GM06990 (cell line): ENCODE measurements at places on chromosomes 16 and 17.
A peak's percentile ranks its signal among the peaks of the same experiment; 100 is the strongest.

DNA sequence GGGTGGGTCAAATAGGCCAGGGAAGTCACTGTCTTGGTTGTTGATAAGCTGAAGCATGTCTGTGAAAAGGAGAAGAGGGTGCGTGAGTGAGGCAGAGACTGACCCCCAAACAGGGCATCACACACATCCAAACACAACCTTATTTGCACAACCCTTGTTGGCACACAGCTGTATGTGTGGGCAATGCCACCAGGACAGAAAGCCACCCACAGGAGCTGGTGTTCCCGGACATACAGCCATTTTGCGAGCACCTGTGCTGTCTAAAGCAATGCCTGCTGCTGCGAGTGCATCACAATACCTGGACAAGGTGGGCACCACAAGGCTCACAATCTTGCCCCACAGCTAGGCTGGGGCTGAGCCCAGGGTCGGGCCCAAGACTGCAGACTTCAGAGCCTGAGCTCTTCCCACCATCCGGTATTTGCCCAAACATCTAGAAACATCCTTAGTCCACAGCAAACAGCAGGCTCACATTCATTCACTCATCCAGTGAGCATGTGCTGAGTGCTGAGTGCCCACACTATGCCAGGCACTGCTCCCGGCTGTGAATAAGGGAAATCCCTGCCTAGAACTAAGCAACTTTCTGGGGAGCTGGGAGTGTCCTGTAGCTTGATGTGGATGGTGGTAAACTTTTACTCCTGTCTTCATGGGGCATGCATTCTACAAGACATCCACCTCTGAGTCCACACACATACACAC, 16.2 kb downstream of the SREBF1 start:
- no peak for DNase-seq

- no peak for DNase-seq
Measured at GRCh38 chr17:62809656-62810055, 1.5 kb upstream of the MARCHF10 start.

GRCh38 chr17:48374650-48375230, 55.3 kb downstream of the SKAP1 start:
- no peak for DNase-seq

GRCh38 chr16:86410529-86410928, 99.8 kb upstream of the FOXF1 start:
- DNase-seq, result no peak

DNA sequence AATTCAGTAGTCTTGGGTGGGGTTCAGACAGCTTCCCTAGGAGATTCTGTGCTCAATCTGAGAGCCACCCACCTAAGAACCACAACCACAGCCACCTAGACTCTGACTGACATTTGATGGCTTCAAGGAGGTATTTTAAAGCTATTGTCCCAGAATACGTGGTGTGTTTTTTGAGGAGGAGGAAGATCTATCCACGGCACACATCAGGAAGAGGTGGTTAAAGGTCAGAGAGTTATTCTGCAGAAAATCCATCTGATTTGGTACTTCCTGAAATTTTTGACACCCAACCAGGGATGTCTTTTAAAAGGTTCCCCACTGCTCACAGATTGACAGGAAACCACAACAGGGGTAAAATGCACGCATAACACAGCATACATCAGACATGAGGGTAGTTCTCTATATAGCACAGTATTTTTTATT, 25.1 kb downstream of the SMARCE1 start:
- DNase-seq, result no peak

- DNase-seq, result no peak
Measured at GRCh38 chr17:63361182-63361581, 84.9 kb downstream of the CYB561 start.

GRCh38 chr17:9044772-9045463, 23.6 kb downstream of the NTN1 start:
- no peak for DNase-seq

GRCh38 chr17:2681650-2682049, 29.9 kb downstream of the CLUH start:
- no peak for DNase-seq

DNA sequence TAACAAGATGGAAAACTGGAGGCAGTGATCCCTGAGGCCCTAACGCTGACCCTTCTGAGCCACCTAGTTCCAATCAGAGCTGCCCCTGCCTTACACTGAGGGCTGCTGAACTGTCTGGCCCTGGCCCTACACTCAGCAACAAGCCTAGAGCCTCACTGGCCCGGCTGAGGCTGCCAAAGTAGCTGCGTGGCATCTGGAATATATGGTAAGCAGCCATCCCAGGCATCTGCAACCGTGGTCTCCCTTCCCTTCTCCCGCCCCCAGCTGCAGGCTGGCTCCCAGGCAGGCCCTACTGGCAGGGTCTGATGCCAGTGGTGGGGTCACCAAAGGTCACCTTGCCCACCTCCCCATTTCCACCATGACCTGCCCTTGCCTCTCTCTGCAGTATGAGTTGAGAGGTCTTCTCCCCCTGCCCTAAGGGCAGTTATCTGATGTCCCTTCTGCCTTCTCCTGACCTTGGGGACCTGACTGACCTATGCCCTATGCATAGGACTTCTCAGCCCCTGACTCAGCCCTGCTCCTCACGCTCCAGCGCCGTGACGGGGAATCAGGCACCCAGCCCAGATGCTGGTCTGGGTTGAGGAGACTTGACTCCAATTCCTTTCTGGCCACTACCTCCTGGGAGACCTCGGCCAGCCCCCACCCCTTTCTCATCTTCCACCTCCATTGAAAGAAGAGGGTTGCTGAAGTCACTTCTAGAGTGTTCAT, 45.3 kb downstream of the CPNE2 start:
- DNase-seq, result no peak

DNA sequence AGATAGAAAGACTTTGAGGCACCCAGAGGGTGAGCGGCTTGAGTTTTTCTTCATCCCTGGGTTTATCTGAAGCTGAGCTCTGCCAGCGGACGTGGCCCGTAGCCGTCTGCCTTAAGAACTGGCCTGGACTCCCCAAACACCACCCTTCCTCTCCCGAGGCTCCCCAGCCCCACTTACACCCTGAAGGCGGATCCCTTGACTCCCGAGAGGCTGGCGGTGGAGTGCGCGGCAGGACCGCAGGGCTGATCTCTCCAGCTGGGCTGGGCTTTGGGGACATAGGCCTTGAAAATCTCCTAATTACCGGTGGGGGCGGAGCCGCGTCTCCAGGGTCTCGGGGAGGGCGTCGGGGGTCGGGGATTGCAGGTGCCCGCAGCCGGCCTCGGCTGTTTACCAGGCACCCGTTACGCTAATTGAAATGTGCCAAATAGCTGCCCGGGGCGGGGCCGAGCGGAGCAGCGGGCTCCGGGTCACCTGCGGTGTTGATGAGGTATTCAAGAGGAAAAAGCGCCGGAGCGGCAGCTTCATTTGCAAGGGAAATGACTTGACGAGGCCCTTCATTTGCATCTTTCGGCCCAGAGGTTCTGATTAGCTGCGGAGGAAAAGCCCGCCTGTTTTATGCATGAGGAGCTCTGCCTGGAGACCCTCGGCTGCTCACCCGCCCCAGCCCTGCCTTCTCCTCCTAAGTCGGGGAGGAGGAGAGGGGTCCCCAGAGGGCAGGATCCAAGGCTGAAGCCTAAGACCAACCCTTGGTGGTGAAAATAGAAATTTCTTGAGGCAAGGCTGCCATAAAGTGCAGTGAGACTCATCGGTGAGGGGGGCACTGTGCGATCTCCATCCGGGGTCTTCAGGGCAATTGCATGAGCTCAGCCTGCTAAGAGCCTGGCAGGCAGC, 100.7 kb downstream of the MGAT5B start:
- DNase-seq, result peak; percentile 58

- DNase-seq, result no peak
Measured at GRCh38 chr16:81630635-81631031, 148.5 kb upstream of the PLCG2 start.

- DNase-seq, result no peak
Measured at GRCh38 chr16:5065813-5066212, at the start of gene C16orf89. Gene C16orf89 (minus strand): TSS chr16:5065956. CDS start chr16:5065908, 48 bp downstream.

DNA sequence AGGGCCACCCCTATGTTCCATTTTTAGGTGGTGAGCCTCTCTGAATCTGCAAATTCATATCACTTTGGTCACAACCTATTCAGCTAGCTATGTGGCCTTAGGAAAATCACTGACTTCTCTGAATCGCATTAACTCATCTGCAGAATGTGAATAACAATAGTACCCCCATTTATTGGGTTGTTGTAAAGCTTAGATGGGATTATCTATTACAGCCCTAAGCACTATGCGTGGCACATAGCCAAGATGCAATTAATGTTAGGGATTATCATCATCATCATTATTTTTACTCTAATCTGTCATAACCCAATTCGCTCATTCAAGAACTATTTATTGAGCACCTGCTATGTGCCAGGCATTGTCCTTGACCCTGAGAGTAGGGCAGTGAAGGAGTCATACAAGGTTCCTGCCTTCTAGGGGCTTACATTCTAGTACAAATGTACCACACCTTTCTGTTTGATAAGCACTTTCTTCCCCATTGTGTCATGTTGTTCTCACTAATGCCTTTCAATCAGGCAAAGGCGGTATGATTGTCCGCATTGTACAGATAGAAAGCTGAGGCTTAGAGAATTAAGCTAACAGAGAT, 38.5 kb downstream of the CHD9 start:
- no peak for DNase-seq

- no peak for DNase-seq
Measured at GRCh38 chr17:32971171-32971570, 20.5 kb upstream of the SPACA3 start.

GRCh38 chr17:69757688-69758430, 317.2 kb upstream of the KCNJ16 start:
- DNase-seq, result no peak

GRCh38 chr16:10693889-10694288, 841 bp downstream of the TEKT5 start:
- no peak for DNase-seq

DNA sequence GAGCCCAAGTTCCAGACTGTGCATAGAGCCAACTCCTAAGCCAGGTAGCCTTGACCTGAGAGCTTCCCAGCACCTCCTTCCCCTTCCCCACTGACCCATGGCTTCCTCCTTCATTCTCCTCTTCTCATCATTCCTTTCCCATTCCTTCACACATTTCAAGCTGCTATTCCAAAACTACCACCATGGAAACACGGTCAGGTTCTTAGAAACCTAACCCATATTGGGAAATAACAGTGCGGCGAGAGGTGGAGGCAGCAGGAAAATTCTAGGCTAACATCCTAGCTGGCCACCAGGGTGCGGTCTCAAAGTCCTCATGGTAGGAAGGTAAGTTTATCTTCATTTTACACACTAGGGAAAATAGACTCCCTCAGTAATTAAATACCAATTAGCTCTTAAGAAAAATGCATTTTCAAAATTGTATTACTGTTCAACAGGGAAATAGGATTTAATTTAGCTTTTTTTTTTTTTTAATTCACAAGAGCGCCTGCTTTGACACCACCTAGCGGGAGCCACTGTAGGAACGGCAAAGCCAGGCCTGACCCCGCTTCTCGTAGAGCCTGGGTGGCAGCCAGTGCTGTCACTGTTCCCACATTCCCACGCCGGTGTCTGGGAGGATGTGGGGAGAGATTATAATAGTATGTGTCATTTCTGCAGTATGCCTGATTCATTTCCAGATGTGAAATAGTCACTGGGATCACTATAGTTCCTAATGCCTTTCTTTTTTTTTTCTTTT, 14.0 kb upstream of the SPHK1 start:
- no peak for DNase-seq

GRCh38 chr16:67301080-67301782, 21.9 kb downstream of the PLEKHG4 start:
- DNase-seq, result no peak

DNA sequence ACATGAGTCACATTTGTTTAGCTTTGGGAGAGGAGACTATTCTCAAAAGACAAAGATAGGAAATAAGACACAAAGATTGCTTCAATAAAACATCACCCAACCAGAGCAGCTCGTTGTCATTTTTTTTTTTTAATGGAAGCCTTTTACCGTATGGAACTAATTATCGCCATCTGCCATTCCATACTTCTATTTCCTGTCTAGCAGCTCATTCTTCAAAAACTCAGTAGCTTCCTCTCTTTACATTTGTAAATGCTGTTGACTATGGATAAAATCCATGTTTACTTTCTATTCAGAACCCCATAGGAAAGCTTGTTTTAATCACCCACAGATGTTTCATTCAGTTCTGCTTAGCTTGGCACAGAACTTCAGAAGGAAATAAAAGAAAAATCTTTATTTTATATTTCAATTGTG, 110.0 kb upstream of the PSMD7 start:
- DNase-seq, result no peak

GRCh38 chr16:65142276-65142675, 20.4 kb upstream of the CDH11 start:
- no peak for DNase-seq
